ENCODE measurements at places on chromosomes 11 and 22.

- DNase-seq = no peak
Observed at GRCh38 chr11:3128356-3129180, 36.5 kb downstream of the OSBPL5 start.

DNA sequence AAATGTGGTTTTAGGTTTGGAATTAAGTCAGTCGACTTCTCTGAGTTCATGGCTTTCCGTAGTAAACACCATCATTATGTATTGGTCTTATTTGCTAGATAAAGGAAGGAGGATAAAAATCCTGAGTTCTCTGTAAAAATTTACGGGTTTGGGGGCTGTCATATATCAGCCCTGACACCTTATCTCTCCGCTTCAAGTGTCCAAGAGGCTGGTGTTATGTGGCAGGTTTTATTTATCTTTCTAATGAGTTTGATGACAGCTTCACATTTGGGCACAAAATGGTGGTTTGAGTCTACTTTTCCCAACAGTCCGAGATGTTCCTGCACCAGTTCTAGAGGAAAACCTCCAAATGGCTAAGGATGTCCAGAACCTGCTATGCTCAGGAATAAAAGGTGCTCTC is 67.3 kb upstream of the VSTM5 start:
- no peak for DNase-seq

- no peak for DNase-seq
Observed at GRCh38 chr11:63611395-63611747, 2.9 kb downstream of the PLAAT3 start.

GRCh38 chr22:17281026-17281425 is 61.8 kb upstream of the ADA2 start:
- no peak for DNase-seq

- no peak for DNase-seq
Observed at GRCh38 chr11:278001-278951, at the start of gene NLRP6. NLRP6 (plus strand) TSS chr11:278407; CDS start chr11:278570, 163 bp downstream.

- no peak for DNase-seq
Observed at GRCh38 chr11:61806785-61807184, 10.0 kb downstream of the FADS1 start.

DNA sequence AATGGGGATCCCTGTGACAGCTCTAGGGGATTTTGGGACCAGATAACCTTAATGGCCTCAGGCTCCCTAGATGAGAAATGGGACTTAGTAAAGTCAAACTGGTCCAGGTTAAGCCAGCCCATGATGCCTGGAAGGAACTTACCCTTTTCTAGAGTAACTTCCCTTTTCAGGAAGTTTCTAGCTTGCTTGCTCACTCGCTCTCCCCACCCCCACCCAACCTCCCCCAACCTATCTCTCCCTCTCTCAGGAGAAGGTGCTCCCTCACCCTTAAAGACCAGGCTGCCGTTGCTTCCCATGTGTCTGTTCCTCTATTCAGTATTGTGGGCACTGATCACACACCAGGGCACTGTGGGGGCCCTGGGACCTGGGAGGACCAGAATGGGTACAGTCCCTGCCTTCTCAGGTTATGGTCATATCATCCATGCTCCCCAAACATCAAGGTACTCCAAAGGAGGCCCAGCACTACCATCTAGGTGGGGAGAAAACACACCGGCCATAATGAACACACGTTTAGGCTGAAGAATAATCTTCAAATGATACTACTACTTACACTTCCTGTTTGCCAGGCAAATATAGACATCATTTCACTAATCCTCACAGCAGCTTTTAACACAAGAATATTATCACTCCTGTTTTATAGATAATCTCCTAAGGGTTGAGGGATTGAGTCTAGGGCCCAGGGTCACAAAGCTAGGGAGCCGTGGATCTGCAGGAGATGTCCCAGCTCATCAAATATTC is 18.2 kb downstream of the KCNQ1OT1 start:
- no peak for DNase-seq

GRCh38 chr11:45383224-45383623 is 97.1 kb upstream of the SYT13 start:
- no peak for DNase-seq

DNA sequence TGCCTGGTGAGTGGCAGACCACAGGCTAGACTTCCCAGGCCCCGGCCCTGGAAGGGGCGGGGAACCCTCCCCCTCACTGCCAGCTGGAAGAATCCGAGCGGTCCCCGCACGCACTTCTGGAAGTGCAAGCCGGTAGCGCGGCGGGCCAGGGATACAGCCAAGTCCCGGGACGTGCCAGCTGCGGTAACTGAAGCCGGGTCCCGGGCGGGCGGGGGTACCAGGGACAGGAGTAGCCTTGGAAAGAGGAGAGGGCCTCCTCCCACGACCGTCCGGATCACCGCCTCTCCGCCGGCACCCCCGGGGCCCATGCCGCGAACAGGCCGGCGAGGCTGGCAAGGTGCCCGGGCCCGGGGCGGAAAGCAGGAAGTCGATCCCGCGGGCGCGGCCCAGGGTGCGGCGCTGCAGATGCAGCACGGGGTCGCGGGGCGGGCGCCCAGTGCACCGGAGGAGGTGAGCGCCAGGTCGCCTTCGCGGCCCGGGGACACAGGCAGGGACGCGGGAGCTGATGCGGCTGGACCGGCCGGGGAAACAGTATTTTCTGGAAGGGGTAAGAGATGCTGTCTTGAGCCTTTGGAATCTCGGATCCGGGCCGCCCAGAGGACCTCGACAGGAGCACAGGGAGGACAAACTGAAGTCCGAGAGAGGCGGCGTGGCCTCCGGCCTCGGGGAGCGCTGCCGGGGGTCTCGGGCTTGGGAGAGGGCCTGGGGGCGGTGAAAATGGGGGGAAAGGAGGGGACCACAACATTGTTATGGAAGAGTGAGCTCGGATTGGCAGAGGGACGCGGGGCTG is 783 bp upstream of the SLC35C1 start:
- DNase-seq = peak; percentile 79

GRCh38 chr11:133163463-133164419 is 368.6 kb downstream of the OPCML start:
- peak; percentile 20 for DNase-seq

- DNase-seq = no peak
Observed at GRCh38 chr11:120606211-120607010, 94.9 kb downstream of the GRIK4 start.

- DNase-seq = no peak
Observed at GRCh38 chr11:129973068-129973467, 29.6 kb downstream of the PRDM10 start.

DNA sequence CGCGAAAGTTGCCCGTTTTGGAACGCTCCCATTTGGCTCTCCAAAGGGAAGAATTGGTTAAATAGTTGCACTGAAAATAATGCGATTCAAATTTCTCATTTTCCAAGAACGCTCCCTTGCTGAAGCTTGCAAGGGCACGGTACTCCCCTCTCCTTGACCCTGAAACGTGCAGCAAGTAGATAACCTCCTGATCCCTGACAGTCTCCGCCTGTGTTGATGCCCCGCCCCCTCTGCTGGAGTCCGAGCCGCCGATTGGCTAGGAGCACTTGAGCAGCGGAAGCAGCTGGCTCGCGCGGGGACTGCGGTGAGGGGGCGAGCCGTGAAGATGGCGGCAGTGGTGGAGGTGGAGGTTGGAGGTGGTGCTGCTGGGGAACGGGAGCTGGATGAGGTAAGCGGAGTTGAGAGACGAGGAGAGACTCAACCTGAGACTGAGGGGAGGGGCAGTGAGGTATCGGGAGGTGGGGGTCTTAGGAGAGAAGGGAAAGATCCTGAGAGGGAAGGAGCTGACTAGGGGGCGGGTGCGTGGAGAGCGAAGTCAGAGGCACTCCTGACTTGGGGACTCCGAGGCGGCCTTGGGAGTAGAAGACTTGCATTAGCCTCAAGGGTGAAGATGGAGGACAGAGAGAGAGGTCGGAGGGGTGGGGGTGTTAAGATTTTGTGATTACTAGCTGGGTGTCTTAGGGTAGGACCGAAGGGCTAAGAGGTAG is at the start of gene RNF121:
RNF121 (plus strand) TSS at position 310 of the 707 bp plus-strand sequence; CDS start at position 326, 16 bp downstream.
- DNase-seq = peak; percentile 97

- no peak for DNase-seq
Observed at GRCh38 chr11:41222236-41222635, 237.2 kb downstream of the LRRC4C start.

DNA sequence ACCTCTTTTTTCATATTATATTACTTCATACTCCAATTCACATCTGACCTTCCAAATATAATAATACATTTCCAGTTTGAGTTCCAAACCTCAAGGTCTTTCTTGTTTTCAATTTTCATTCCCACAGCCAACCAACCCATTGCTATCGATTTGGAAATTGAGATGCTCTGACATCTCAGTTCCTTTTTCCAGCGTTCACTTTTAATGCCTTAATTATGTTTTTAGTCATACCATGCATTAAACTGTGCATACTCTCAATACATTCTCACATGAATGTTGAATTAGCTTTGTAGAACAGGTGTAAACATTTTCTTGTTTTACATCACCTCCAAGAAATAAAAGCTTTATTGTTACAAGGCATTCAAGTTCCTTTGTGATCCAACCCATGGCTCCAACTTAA is 294.2 kb upstream of the ANO3 start:
- no peak for DNase-seq

DNA sequence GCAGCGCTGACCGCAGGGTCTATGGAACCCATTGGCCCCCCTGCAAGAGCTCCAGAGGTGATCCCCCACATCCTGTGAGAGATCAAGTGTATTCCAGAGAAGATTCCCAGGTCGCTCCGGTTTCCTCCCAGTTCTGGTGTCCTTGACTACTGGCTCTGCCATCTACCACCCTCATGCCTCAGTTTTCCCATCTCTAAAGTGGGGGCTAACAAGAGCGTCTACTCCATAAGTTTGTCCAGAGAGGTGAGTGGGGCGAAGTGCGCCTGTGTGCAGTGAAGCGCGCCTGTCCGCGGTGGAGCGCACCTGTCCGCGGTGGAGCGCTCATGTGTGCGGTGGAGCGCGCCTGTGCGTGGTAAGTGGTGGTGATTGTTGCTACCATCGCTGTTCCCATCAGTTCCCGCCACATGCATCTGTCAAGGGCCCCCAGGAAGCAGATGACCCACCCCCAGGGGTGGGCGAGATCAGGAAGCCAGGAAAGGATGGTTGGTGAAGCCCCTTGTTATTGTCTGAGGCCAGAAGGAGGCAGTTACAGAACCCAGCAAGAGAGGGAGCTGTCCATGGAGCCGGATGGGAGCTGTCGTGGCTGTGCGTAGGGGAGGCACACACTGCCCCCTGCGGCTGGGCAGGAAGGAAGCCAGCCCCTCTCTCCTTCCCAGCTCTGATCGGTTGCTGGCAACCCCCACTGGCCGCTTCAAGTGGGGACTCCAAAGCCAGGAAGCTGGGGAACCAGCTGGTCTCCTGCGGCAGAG is 73.2 kb upstream of the FGF3 start:
- DNase-seq = no peak

DNA sequence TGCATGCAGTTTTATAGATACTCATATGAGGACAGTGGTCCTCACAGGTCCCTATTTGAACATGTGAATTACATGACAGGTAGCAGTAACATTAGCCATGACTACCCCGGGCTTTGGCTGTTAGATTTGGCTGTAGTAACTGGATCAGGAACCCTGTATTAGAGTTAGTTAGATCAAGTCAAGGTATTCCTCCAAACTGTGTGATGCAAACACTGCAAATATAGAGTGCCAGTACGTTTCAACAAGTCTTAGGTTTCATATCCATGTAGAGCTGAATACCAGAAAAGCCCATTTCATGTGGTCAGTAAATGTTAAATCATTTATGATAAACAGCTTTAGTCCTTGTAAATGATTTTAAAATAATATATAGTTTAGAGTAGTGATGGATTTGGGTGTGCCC is 29.5 kb upstream of the PITPNB start:
- DNase-seq = no peak

- DNase-seq = no peak
Observed at GRCh38 chr11:70606248-70606950, 208.1 kb downstream of the CTTN start.

DNA sequence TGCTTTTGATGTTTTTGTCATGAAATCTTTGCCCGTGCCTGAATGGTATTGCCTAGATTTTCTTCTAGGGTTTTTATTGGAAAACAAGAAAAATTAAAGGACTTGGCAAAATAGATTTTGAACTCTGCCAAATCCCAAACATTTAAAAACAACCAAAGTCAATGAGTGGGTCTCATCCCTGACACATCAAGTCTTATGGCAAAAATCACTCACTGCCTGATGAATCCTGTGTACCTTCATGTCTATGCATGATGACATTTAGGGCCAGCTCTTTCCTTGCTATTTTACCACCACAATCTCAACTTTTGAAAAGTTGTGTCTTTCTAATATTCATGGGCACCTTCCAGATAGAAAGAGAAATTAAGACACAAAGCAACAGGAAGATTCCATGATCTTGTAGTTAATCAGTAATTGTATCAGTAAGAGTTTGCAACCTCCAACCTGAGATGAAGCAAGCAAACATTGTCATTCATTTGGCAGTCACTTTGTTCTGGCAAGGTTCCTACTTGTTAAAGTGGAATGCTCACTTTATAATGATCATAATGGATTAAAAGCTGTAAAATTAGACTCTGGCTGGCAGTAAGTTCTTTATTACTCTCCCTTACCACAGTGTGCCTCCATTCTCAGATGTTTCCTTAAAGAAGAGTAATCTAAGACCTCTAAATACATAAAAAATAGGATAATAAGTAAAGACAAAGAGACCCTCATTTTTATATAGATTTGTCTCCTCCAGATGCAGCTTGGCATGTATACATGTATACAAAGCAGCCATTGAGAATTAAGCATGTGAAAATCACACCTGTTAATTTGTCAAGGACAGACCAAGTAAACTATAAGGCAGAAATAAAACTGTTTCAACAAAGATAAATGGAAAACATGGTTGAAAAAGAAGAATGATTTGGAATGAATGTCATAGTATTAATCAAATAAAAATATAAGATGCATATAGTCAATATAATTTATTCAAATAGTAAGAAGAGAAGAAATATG is 51.6 kb downstream of the ETS1 start:
- no peak for DNase-seq

DNA sequence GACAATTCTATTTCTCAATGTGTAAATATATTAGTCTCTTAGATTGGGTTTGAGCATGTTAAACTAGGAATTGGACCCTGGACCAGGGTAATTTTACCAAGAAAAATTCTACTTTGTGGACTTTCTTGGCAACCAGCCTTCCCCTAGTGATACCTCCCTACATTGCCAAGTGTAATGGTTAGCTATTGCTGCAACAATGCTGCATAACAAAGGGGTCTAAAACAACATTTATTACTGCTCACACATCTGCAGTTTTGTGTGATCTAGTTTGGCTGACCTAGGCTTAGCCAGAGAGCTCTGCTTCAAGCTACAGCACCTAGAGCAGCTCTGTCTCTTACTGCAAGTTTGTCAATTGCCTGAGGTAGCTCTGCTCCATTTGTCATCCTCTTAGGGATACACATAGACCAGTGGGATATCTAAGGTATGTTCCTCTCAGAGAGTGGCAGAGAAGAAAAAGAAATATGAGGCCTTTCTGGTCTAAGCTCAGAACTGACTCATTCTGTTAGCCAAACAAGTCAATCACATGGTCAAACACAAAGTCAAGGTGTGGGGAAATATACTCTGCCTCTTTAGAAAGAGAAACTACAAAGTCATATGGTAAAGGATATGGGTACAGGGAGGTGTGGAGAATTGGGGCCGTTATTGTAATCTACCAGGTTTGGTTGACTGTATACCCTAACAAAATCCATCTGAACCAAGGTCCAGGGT is 2.0 kb upstream of the LAYN start:
- DNase-seq = no peak

All from prostate gland (tissue), 2 donors.